ENCODE measurements at places on chromosomes 2 and 18.

DNA sequence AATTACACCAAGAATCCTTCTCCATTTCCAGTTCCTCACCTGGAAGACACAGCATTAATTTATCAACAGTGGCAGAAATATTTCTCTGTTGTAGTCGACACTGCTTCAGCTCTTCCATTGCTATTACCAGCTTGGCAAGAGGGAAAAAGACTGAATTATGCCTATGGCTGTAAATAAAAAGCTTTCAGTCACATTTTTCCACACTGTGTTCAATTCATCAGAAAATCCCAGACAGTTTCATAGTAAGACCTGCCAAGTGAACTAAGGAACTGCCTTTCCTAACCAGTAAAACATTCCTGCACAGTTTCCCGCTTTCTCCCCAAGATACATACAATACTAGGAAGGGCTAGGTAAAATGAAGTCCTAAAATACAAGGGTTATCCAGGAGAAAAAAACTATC is 94.7 kb downstream of the EXOC6B start:
- DNase-seq, result no peak

- no peak for DNase-seq
Measured at GRCh38 chr2:194126418-194126817, 1530.6 kb upstream of the SLC39A10 start.

- DNase-seq, result no peak
Measured at GRCh38 chr18:48993586-48993985, 42.8 kb upstream of the SMAD7 start.

DNA sequence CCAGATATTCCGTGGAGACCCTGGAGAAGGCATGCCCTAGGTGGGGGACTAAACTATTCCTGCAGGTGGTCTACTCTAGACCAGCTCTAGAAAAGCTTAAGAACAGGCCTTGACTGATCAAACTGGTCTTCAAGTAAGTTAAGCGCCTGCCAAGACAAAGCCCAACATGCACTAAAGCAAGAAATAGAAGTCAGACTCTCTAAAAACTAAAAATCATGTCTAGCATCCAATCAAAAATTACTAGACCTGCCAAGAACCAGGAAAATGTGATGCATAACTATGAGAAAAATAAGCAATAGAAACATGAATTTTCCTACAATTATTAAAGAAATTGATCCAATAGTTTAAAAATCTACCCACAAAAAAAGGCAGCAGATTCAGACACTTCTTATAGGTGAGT is 13.6 kb downstream of the KIF1A start:
- no peak for DNase-seq

DNA sequence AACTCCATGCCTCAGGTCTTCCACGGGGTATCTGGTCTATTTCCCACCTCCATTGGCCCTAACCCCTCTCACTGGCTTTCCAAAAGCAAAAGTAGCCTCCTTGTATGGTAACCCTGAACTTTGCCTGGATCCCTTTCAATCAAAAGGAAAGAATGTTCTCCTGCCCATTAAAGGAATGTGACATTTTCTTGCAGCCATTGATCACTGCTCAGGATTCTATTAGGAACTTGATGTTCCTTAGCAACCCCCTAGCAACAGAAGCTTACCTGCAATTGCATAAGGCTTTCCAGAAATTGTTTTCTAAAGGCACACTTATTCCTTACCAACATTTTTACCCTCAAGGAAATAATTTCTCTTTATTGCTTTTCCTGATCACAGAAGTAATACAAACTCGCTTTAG is 91.4 kb upstream of the AGAP1 start:
- no peak for DNase-seq

DNA sequence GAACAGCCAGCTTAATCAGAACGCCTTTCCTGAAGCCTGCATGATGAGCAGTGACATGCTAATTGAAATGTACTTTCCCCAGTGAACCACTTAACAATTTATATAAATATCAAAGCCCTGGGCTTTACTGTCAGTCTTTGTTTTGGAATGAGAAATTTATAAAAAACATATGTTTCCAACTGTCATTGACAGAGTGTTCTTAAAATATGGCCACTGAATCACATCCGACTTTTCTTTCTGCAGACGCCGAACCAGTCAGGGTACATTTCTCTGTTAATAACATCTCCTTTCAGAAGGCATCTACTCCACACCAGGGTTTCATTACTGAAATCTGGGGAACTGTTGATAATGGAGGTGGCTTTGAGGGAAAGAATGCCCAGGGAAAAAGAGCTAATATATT is 343.7 kb downstream of the INSIG2 start:
- DNase-seq, result no peak

DNA sequence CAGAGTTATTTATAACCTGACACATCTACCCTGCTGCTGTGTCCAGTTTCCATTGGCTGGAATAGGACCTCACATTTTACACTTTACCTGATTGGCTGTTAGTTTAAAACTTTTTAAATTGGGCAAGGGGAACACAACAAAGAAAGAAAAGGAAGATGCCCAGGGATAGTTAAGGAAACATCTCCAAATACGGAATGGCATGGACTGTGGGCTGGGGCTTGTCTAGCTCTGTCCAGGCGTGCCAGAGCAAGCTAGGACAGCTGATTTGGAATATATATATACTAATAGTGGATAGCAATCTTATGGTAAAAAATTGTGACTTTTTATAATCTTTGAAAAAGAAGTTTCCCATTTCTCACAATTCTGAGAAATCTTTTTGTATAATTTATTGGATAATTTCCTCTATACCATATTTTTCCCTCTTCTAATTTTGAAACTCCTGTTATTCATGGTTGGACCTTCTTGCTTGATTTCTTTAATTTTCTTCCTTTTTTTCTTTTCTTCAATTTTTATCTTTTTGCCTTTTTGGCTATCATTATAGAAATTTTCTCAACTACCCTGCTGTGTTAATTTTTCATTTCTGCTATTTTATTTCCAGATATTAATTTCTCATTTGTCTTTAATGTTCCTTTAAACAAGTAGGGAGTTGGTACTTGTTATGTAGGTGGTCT is 55.9 kb downstream of the COMMD1 start:
- no peak for DNase-seq

GRCh38 chr2:33476131-33476792 is at the start of gene RASGRP3:
TSS of gene RASGRP3 (plus strand) at chr2:33476649. CDS start at chr2:33515137, 38,488 bp downstream.
- peak; percentile 25 for DNase-seq

- no peak for DNase-seq
Measured at GRCh38 chr2:71558300-71559051, 105.1 kb downstream of the DYSF start.
